Right renal pelvis (tissue), 4 donors: ENCODE measurements at places on chromosomes 7 and 10.

GRCh38 chr10:59311025-59311424, 51.3 kb downstream of the FAM13C start:
- no peak for DNase-seq

DNA sequence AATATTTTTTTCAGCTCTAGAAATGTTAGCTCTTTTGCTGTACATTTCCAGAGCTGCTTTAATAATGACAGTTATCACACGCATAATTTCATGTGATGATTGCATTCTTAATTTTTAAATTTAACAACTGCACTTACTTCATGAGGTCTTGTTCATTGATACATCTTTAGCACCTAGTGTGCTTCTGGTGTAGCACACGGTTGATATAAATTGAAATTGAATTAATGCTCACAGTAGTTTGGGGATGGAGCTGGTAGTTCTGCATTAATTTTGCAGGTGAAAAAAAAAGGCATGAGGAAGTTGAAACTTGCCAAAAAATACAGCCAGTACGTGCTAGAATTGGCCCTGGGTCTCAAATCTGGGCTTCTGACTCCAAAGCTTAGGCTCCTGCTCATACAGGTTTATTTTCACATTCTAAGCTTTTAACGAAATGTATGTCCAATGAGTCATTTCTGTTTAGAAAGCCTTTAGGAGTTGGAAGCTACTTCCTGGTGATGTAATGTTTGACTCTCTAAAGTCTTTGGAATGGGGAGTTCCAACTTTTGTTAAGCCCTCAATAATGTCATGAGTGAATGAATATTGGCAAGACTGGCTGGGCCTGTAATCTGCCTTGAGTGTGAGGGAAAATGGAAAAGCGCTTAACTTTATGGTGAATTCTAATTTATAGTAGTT, 62.5 kb downstream of the DAGLB start:
- DNase-seq, result no peak

DNA sequence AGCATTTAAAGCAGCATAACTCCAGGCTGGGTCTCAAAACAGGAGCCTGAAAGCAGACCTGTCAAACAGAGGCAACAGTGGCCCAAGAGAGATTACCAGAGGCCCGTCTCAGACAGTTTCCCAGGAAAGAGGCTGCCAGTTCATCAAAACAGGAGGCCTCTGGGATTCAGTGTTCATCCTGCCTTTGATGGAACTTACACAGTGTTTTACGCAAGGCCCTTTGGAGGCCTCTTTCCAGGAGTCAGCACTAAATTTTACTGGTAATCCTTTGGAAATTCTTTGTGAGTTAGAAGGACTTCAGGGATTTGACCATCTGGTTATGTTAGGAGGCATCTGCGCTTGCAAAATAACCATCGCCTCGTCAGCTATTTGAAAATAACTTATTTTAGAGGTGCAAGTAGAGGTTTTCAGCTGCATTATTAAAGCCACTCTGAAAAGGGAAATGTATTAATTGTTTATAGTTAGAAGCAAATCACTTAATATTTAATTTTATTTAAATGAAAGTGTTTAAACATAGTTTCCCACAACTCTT, 501.2 kb upstream of the COBL start:
- DNase-seq, result no peak

GRCh38 chr7:71133232-71133622, 1.3 kb downstream of the GALNT17 start:
- no peak for DNase-seq

DNA sequence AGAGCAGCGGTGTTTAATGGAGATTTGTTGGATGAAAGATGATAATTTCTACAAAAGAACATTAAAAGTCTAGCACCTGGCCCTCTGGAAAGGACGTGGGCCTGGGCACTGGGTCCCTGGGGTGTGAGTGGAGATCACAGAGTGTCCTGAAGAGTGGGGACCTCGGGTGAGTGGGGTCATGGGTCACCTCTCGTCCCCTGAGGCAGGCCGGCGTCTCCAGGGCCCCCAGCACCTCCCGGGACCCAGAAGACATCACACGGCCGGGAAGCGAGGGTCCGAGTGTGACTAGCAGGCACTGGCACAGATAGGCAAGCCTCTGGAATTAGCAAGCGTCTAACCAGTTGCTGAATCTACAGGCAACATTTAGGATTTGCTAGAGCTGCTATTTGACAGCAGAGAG, 257.2 kb downstream of the MAD1L1 start:
- DNase-seq, result no peak

DNA sequence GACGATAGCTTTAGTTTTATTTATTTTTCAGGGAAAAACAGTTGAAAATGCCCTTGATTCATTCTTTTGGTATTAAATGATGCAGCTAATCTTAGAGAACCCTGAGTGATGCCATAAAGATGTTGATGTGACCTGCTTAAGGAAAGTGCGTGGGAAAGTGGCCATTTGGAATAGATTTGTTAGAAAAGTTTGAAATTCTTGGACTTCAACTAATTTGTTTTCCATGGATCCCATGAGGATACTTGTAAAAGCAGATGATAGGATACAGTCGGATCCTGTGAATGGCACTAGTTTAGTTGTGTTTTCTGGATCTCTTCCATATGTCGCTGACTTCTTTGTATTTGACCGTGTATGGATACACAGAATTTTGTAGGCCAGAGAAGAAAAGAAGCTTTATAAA, 69.0 kb downstream of the SEPTIN7 start:
- no peak for DNase-seq

GRCh38 chr7:140456551-140457051, 22.7 kb downstream of the MKRN1 start:
- no peak for DNase-seq

DNA sequence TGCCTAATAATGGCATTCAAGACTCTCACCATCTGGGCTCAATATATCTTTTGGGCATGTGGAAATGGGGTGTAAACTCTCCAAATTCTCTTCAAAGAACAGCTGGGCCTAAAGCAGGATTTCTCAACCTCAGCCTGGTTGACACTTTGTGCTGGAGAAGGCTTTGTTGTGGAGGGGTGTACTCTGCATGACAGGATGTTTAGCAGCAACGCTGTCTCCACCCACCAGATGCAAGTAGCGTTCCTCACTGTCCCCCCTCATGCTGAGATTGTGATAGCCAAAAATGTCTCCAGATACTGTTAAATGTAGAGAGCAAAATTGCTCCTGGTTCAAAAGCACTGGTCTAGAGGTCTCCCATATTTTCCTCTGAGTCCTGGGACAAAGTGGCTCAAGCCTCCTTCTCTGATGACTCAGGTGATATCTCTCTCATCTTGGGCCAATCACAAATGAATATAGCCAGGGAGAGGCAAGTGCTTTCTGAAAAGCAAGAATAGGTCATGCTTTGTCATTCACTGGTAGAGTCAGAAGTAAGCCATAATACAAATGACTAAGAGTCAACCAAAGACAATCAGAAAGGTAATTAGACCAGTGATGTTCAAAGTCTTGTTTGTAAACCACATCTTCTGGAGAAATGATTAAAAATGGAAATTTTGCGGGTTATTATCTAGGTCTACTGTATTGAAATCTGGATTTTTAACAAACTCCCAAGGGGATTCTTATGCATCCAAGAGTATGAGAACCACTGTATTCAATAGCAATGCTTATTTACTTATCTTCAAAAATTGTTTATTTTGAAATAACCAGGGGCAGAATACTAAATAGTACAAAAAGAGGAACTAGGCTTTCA, 330.8 kb downstream of the PTEN start:
- no peak for DNase-seq

DNA sequence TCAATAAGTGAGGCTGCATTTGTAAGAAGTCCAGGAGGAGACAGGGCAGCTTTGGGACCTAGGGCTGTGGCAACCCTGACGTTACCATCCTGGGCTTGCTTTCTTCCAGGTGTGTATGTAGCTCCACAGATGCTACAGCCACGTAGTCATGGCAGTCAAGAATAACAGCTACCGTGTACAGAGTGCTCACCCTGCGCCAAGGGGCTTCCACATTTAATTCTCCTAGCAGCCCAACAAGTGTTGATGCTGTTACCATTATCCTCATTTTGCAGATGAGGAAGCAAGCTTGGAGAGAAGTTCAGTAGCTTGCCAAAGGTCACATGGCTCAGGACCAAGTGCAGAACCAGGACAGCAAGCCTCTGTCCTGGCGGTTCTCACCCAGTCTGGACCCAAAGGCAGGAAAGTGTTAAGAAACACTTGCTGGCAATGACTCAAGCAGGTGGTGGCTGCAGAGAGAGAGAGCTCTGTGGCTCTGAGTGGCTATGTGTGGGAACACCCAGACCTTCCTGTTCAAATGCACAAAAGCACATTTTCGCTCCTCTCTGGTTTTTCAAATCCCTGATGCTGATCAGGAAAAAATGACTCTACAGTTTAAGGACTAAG, 89.8 kb downstream of the CREM start:
- no peak for DNase-seq

DNA sequence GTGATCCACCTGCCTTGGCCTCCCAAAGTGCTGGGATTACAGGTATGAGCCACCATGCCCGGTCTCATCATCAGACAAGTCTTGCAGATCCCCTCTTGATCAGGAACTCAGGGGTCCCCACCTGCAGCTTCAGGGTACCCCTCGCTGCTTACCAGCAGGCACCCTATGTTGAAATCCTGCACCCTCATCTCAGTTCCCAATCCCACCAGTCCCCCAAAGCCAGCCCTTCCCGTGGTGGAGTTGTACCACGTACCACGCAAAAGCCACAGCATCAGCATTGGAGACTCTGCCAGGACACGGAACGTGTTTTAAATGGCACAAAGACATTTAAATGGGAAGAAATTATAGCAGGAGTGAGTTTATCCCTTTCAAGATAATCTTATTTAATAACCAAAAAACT, 202.0 kb downstream of the CUX1 start:
- no peak for DNase-seq
